Activated naive CD4-positive, alpha-beta T cell treated with anti-CD3 and anti-CD28 coated beads, Interleukin-2, amount 10 ng/mL, durations not matched to agents 5 hours and 36 hours (primary cell): ENCODE measurements at places on chromosomes 6 and 20. TPM values are rescaled to one million over a fixed set of nuclear protein-coding genes. Genes with fewer than 3 reads are reported as not detected.

The PRSS16 gene
- 0.65 TPM for total RNA-seq

The SLC35F1 gene
- not detected for total RNA-seq

The TMEM30A gene
- 65.2 TPM for total RNA-seq

The CRYBG1 gene
- total RNA-seq = 30.2 TPM

The KCNQ2 gene
- total RNA-seq = not detected

The SCRT2 gene
- total RNA-seq = not detected

The ZNF165 gene
- total RNA-seq = 0.81 TPM

The AGER gene
- 41.4 TPM for total RNA-seq

The TOX2 gene
- total RNA-seq = 0.93 TPM

The LINC00237 gene
- not detected for total RNA-seq

The TMEM151B gene
- not detected for total RNA-seq

The MCCD1 gene
- total RNA-seq = not detected

The EGFL8 gene
- 14.5 TPM for total RNA-seq

The CAGE1 gene
- not detected for total RNA-seq

The LY6G6F gene
- not detected for total RNA-seq

The KIAA1755 gene
- total RNA-seq = not detected

The RNF144B gene
- total RNA-seq = 2.2 TPM

The SPATA2 gene
- total RNA-seq = 7.0 TPM

The SLC22A16 gene
- total RNA-seq = not detected

The SLC22A7 gene
- not detected for total RNA-seq

The TEAD3 gene
- 0.08 TPM for total RNA-seq

The CST4 gene
- total RNA-seq = not detected

The SERPINB6 gene
- total RNA-seq = 19.0 TPM

The GJA10 gene
- 0.25 TPM for total RNA-seq

The SULF2 gene
- total RNA-seq = 3.3 TPM

The GGTLC1 gene
- total RNA-seq = not detected

The SH3BGRL2 gene
- total RNA-seq = 0.14 TPM

The PPP1R3G gene
- 0.15 TPM for total RNA-seq

The SLC4A11 gene
- 1.7 TPM for total RNA-seq

The LTA gene
- 29.6 TPM for total RNA-seq

The TNFRSF6B gene
- not detected for total RNA-seq

The SHLD1 gene
- 10.4 TPM for total RNA-seq

The PMEPA1 gene
- 1.1 TPM for total RNA-seq

The BTNL2 gene
- not detected for total RNA-seq

The ENPP4 gene
- 5.4 TPM for total RNA-seq

The MUC21 gene
- not detected for total RNA-seq

The MAS1 gene
- total RNA-seq = not detected

The CDK19 gene
- 25.8 TPM for total RNA-seq

The HDGFL1 gene
- not detected for total RNA-seq
